ENCODE measurements at places on chromosomes 3 and 15. TPM values are rescaled to one million over a fixed set of nuclear protein-coding genes. Genes with fewer than 3 reads are reported as not detected.

DNA sequence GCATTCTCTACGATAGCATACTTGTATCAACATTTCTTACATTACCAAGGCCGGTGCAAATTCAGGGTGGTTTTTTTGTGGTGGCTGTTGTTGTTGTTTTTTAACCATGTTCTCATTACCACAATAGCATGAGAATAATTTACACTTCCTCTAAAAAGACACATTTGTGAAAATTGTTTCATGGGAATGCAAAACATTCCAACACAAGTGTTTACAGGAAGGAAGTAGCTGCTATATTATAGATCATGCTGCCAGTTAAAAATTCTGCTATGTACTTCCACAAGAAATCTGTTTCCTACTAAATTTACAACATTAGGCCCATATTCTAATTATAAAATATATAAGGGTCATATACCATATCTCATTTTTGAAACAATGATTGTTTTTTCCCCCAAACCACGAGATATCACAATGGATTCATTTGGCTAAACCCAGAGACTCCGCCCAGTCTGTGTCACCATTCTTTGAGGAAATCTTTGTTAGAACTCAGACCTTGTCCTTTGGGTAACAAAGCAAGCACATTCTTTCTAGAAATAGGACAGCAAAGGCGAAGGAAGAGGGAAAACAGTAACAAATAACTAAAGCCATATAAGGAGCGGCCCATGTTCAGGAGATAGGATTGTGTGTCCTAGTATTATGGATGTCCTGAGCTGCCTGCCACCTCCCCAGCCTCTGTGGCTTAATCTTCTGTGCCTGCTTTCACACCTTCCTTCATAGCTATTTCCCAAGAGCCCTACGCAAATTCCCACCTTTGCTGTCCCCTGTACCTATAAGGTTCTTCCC is 60.1 kb downstream of the UACA start:
- no peak overlapping the region for H3K27ac ChIP-seq
- no peak overlapping the region for H3K4me3 ChIP-seq
- no peaks in the 10 kb centered on the region for H3K27me3 ChIP-seq
- no peak for DNase-seq
- H3K36me3 ChIP-seq: no peaks in the 10 kb centered on the region

- H3K27ac ChIP-seq: no peak overlapping the region
- no peaks in the 10 kb centered on the region for H3K36me3 ChIP-seq
- no peak overlapping the region for H3K4me3 ChIP-seq
- no peaks in the 10 kb centered on the region for H3K27me3 ChIP-seq
Observed at GRCh38 chr15:51129535-51130188, 35.0 kb upstream of the TNFAIP8L3 start.

Gene LMAN1L
- total RNA-seq: not detected

Gene MRPS11
- 42.9 TPM for total RNA-seq

Data from Peyer's patch (tissue), 4 donors.